ENCODE measurements at places on chromosomes 12 and 14.

DNA sequence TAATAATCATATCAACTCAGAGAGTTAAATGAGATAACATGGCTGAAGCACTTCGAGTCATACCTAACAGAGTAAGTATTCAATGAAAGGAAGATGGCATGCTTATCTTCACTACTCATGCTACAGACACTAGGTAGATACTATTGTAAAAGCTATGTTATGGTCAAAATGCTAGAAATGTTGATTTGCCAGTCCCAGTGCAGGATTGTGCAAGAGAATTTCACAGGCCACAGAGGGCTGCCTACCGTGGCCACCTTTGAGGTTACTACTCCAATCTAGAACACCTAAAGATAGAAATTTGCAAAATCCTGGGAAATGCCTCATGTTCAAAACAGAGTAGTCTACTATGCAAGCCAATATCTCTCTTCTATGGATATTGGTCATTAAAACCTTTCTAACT is 75.3 kb upstream of the PLEKHG7 start:
- ATAC-seq = no peak

DNA sequence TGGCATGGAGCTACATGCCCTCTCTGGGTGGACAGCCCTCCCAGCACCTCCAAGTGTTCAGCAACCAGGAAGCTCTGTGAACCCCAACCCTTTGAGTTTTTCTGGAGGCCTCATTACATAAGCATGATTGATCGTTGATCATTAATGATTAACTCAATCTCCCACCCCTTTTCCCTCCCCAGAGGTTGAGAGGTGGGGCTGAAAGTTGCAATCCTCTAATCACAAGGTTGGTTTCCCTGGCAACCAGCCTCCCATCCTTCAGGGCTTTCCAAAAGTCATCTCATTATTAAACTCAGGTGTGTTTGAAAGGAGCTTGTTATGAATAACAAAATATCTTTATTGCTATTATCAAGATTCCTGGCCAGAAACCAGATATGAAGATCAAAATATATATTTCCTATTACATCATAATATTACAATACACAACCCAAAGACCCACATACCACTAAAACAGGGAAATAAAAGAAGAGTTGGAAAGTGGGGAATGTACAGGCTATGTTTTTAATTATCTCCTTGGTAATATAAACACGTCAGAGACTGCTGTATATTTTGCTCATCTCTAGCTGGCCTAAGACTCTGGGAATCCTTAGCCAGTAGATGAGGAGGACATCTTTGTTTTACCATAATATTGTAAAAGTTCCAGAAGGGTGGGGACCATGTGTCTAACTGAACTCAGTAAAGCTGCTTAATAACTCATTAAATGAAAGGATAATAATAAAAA is 73.6 kb downstream of the SSPN start:
- ATAC-seq = no peak

DNA sequence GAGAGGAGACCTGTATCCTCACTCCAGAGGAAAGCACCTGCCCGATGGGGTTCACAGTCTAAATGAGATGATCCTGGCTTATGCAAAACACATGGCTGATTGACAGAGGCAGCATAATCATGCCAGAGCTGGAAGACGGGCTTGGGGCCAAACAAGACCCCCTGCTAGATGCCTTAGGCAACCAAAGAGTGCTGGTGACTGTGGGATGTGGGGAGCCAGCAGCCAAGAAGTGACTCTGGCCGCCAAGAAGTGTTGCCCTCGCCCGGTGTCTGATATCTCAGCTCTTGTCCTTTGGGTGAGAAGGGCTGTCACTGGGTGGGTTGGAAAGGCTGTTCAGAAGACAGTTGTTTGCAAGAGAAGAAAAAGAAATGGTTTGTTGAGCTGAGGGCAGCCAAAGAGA is 56.7 kb downstream of the PLEKHG3 start:
- ATAC-seq = no peak

GRCh38 chr12:546920-547845 is 87.4 kb downstream of the B4GALNT3 start:
- peak; percentile 68 for ATAC-seq

- ATAC-seq = no peak
These were observed 769.0 kb upstream of the ALG10B start for GRCh38 chr12:37547611-37548010.

GRCh38 chr12:76813265-76813664 is 49.4 kb downstream of the ZDHHC17 start:
- no peak for ATAC-seq

GRCh38 chr14:98240376-98240775 is 1031.6 kb downstream of the BCL11B start:
- ATAC-seq = no peak

- ATAC-seq = no peak
These were observed 167.8 kb downstream of the TTC6 start for GRCh38 chr14:37763266-37763665.

DNA sequence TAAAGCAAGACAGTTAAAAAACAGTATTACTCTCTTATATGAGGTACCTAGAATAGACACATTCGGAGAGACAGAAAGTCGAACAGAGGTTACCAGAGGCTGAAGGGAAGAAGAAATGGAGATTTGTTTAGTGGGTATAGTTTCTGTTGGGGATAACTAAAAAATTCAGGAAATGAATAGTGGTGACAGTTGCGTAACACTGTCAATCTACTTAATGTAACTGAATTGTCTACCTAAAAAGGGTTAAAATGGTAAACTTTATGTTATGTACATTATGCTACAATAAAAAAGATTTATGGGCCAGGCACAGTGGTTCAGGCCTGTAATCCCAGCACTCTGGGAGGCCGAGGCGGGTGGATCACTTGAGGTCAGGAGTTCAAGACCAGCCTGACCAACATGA is 30.6 kb upstream of the SLC6A13 start:
- no peak for ATAC-seq

- no peak for ATAC-seq
These were observed 186.4 kb upstream of the PRKD1 start for GRCh38 chr14:30114051-30114450.

- ATAC-seq = peak; percentile 55
These were observed at the start of gene LPAR5 for GRCh38 chr12:6635856-6636531. LPAR5 (minus strand) TSS chr12:6635959; CDS start chr12:6621248, 14,711 bp downstream.

- no peak for ATAC-seq
These were observed 82.7 kb upstream of the KITLG start for GRCh38 chr12:88662961-88663360.

DNA sequence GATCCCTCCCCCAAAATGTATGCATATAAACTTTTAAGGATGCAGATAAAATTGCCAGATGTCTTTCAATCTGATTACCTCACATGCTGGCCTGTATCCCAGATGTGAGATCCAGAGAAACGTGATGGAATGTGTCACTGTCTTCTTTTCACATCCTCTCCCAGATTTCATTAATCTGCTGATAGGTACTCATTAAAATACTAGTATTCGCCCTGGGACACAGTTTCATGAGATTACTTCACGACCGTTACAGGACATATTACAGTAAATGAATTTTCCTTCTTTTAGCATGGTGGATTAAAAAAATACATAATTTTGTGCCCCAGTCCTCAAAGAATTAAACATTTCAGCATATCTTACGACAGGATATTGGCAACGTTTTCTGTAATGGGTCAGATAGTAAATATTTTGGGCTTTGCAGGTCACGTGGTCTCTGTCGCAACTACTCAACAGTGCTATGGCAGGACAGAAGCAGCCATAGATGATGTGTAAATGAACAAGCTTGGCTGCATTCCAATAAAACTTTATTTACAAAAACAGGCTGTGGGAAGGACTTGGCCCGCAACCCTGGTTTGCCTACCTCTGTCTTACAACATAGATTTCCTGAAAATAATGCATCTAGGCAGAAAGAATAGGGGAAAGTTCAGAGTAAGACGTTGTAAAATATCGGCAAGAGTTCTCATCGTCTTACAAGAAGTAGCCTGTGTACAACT is 156.0 kb upstream of the DIO3 start:
- no peak for ATAC-seq

- ATAC-seq = no peak
These were observed 14.9 kb downstream of the AKAP6 start for GRCh38 chr14:32343926-32344430.

DNA sequence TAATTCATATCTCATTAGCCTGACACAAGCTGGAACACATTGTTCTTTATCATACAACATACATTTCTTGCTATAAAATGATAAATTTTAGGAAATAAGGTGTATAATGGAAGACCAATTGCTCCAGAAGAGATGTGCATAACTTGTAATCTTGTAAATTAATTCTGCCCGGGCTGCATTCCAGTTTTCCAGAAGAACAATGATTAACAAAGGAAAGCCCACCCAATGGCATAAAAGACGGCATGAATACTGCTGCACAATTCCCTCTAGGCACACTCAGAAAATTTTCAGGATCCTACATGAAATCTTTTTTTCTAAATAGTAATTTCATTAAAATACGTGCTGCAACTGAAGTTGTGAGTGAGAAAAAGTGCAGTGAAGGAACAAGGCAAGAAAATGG is 137.4 kb upstream of the KRR1 start:
- ATAC-seq = no peak

DNA sequence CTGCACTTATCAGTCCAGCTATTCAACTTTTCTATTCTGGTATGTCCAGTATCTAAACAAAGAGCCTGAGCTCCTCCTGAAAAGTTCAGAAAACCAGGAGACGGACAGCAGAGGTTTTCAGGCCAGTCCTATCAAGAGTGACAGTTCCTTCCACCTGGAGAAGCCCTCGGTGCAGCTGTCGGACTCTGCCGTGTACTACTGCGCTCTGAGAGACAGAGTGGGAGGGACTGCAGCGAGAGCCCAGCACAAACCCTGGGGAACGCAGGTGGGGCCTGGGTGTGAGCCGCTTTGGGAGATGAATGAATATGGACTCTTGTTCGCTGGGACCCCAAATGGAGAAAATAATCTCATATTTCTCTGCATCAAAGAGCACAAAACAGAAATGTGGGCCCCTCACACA is 329.8 kb upstream of the OR4E1 start:
- no peak for ATAC-seq
